ENCODE measurements at places on chromosomes 16 and 17. TPM values are rescaled to one million over a fixed set of nuclear protein-coding genes. Genes with fewer than 3 reads are reported as not detected.

The MAPK8IP3 gene
- total RNA-seq, result 29.7 TPM

The ADAD2 gene
- total RNA-seq, result not detected

The KRT33A gene
- total RNA-seq, result not detected

The CNGB1 gene
- total RNA-seq, result not detected

The DPEP2 gene
- not detected for total RNA-seq

The CENPN gene
- total RNA-seq, result 36.1 TPM

The AOC3 gene
- total RNA-seq, result 0.30 TPM

The CD300A gene
- total RNA-seq, result not detected

The LPO gene
- total RNA-seq, result not detected

The NOTUM gene
- not detected for total RNA-seq

The NOG gene
- 0.42 TPM for total RNA-seq

The BIRC5 gene
- total RNA-seq, result 4.8 TPM

The ZP2 gene
- not detected for total RNA-seq

The DLX3 gene
- total RNA-seq, result not detected

The C17orf58 gene
- 8.1 TPM for total RNA-seq

The SRL gene
- total RNA-seq, result not detected

The C17orf100 gene
- 0.59 TPM for total RNA-seq

The SLC5A10 gene
- not detected for total RNA-seq

The NLGN2 gene
- 15.1 TPM for total RNA-seq

The CEP20 gene
- 40.8 TPM for total RNA-seq

The CRYM gene
- 0.51 TPM for total RNA-seq

The KCNJ12 gene
- 1.5 TPM for total RNA-seq

The KRTAP9-2 gene
- total RNA-seq, result not detected

The HSF5 gene
- under 0.01 TPM for total RNA-seq

The DHX58 gene
- total RNA-seq, result 6.8 TPM

The STX1B gene
- 2.8 TPM for total RNA-seq

The SOST gene
- not detected for total RNA-seq

The RPA1 gene
- 33.5 TPM for total RNA-seq

The ZNF232 gene
- 5.3 TPM for total RNA-seq

The VMP1 gene
- 313 TPM for total RNA-seq

The GRIN2A gene
- total RNA-seq, result not detected

The ADAP2 gene
- 0.60 TPM for total RNA-seq

The KRTAP3-1 gene
- not detected for total RNA-seq

The PRR29 gene
- total RNA-seq, result 0.18 TPM

The KCNH6 gene
- not detected for total RNA-seq

The SLC16A5 gene
- total RNA-seq, result 12.3 TPM

The CIBAR2 gene
- not detected for total RNA-seq

The MFSD6L gene
- total RNA-seq, result not detected

The KRT9 gene
- not detected for total RNA-seq

The TNFSF13 gene
- total RNA-seq, result 0.83 TPM

The HBA1 gene
- total RNA-seq, result not detected

The KRTAP4-3 gene
- total RNA-seq, result not detected

The ITGAD gene
- not detected for total RNA-seq

Measured in smooth muscle cell of the umbilical artery (primary cell).